Activated T-cell treated with anti-CD3 and anti-CD28 coated beads, Interleukin-2, amount 50 U/mL, for 4 hours (primary cell): ENCODE measurements at places on chromosomes 2 and 18.

DNA sequence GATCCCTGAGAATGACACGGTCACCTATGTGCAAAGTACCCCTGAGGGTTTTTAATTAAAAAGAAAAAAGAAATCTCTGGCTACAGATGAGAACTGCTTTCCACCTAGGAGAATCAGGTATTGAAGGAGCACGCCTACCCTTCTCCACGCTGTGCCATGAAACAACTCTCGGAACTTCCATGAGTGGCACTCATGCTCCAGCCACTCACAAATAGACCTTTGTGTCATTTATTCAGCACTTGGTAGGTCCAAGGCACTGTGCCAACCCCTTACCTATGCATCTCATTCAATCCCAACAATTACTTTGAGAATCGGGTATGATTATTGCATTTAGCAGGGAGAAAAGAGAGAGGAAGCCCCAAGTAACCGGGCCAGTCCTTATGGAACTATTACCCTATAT, 44.9 kb upstream of the TTC39C start:
- DNase-seq = no peak

DNA sequence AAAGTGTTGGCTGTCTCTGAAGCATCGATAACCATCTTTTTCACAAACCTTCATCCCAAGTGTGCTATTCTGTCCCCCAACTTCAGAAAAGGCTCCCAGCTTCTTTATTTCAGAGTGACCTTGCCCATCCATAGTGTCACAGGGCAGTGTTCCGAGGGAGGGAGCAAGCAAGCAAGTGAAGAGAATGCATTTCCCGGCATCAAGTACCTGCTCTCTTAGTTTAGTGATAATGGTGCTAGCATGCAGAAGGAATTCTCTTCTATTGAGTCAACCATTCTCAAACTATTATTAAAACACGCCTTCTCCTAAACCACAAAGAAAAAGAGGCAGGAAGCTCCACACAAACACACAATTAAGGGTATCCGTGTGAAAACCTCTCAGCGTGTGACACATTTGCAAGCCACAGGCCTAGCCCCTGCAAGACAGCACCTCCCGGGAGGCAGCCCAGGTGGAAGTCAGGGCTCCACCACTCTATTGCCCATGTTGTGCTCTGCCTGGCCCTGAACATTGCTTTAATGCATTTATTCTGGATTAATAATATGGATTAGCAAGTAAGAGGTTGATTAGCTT, 504.9 kb downstream of the GALR1 start:
- DNase-seq = no peak

DNA sequence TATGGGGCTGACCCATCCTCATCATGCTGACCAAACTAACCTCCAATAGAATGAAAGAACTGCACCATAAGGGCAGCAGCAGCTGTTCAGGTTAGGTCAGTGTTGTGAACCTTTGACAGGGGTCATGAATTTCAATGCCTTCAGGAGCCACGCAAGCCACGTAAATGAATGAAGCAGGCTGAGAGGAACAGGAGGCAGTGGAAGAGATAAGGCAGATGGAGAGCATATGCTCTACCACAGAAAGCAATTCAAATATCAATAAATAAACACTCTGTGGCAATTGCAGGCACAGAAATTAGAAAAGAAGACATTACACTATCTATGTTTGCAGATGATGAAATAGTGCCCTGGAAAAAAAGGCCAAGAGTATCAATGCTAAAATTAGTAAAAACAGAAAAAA, 56.3 kb downstream of the SCG2 start:
- DNase-seq = no peak

- DNase-seq = no peak
Measured at GRCh38 chr2:164569378-164569777, 51.9 kb downstream of the GRB14 start.

- no peak for DNase-seq
Measured at GRCh38 chr18:13660510-13660909, 65.8 kb downstream of the FAM210A start.

DNA sequence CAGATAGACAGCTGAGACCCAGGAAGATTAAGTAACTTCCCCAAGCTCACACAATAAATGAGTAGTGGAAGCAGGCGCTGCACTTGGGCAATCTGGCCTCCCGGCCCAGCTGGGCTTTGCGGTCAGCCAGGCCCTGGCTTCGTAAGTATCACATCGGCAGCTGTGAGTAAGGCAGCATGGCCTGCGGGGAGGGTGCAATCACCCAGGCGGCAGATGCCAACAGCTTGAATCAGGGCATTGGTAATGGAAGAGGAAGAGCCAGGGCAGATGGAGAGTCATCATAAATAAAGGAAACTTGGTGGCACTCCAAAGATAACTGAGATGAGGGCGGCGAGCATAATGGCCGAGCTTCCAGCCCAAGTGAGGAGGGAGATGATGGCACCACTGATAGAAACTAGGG, 217.9 kb upstream of the PID1 start:
- no peak for DNase-seq

- DNase-seq = no peak
Measured at GRCh38 chr2:109563288-109563687, 50.5 kb downstream of the SEPTIN10 start.

DNA sequence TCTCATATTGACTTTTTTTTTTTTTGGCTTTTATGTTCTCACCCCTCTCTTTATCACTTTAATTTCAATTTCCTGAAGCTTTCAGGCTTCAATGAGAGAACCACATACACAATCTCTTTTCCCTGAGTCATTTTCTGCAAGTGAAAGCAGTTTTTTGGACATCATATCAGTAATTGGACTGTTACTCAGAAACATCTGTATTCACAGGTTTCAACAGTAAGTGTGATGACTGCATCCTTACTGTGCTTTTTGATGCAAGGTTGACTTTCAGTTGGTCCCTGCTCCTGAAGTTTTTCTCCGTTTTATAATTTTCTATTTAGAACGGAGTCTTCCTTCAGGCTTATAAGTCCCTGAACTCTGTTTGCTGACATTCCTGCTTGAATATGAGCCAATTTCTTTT, 70.5 kb upstream of the CCBE1 start:
- no peak for DNase-seq

DNA sequence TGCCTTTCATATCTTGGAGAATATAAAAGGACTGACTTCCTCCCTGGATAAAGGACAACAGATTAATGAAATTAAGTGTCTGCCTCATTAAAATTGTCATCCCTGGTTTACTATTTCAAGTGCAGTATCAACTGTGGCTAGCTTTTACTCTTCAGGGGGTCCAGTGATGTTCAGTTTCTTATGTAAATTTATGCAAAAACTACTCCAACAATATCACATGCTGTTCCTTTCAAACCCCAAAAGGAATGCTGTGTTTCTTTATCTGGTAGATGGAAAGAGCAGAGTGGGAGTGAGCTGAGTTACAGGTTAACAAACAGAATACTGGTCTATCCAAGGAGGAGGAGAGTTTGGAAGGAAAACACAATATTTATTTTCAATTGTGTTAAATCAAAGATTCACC, 283.7 kb upstream of the VWC2L start:
- DNase-seq = no peak

- DNase-seq = no peak
Measured at GRCh38 chr18:26637983-26638382, 89.6 kb upstream of the KCTD1 start.

- no peak for DNase-seq
Measured at GRCh38 chr2:236745420-236746210, 176.0 kb downstream of the ACKR3 start.

- no peak for DNase-seq
Measured at GRCh38 chr2:207920321-207920720, 105.0 kb downstream of the PLEKHM3 start.

- no peak for DNase-seq
Measured at GRCh38 chr2:151891566-151892194, 63.5 kb upstream of the ARL5A start.

GRCh38 chr18:21629089-21629832, 17.1 kb downstream of the SNRPD1 start:
- no peak for DNase-seq

- no peak for DNase-seq
Measured at GRCh38 chr2:113901943-113902342, 12.1 kb downstream of the ACTR3 start.

DNA sequence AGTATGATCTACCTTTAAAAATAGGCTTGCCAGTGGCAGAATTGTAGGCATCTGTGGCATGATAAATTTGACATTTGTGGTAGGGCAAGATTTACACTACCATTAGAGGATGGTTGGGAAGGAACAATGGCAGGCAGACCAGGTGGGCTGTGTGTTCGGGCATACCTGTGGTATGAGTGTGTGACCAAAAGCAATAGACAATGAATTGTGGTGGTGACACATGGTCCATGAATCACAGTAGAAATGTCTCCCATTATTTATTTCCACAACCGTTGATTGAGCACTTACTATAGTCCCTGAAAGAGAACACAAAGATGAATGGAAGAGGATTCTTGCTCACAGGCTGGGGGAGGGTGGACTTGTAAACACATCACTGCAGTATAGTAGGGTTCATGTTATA, 29.9 kb upstream of the RUFY4 start:
- DNase-seq = no peak

DNA sequence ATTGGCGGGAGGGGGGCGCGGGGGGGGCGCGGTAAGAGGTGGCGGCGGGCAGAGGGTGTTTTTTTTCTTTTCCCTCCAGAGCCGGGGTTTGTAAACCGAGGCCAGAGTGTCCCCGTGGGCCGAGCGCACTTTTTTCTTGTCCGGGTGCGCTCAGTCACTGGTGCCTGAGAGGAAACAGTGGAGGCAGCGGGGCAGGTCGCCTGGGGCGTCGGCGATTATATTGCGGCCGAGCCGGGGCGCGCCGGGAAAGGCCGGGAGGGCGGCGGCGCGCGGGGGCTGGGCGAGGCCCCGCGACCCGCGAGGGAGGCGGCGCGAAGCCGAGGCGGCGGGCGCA, 275 bp downstream of the HOXD8 start:
- DNase-seq = no peak

GRCh38 chr18:45503990-45504389, 111.3 kb upstream of the SLC14A2 start:
- no peak for DNase-seq

DNA sequence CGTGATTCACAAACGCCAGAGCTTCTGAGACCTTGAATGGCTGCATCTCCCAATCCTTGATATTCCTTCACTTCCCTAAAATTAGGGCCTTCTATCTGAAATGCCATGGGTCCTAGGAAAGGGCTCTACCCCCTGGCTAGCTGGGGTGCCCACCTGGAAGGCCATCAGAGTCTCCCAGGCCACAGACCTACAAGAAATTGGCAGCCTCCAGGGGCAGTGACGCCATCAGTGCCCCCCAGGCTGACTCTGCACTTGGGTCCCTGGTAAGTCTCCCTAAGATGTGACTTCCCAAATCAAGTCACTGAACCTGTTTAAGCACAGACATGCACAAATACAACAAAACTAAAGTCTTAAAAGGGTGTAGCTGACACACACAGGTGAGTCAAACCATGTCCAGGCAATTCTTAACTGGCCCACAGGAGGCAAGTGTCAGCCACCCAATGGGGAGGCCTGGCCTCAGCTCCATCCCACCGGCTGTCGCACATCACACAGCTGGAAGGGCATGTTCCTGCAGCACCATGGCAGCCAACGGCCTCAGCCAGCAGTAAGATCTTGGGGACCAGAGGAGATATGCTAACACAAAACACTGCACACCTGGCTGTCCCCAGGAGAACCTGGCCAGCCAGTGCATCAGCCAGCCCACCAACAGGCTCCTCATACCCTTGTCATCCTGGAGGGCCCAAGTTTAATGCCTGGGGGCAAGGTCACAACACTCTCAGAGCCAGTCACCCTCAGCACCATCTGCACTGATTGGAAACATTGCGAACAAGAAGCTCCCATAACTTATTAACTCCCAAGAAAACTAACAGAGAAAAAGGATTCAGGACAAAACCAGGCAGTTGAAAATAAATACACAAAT, 5.2 kb downstream of the PARD6G start:
- no peak for DNase-seq

DNA sequence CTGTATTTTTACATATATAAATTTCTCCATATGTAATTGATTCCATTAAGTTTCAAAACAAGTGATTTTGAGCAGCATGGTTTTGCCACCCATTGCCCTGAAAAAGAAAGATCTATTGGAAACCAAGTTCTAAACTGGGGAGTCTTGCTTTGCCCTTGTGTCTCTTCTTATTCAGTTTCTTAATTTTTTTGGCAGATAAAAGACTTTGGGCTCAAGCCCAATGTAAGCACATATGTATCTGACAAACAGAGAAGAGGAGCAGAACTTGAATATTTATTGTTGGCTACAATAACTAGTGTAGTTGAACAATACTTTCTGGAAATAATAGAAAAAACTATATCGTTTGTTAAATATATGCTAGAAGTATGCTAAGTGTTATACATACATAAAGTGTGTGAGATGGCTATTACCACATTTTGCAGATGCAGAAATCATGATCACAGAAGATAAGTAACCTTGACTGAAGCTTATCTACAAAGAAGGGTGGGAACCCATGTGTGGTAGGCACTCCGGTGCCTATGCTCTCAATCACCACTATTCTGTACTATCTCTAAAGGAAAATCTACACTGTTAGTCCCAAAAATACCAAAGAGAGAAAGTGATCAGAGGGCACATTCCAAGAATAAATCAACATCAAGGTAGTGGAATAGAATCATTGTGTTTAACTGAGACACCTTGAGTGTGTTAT, 109.1 kb downstream of the PLA2R1 start:
- DNase-seq = no peak

- no peak for DNase-seq
Measured at GRCh38 chr18:305003-305501, 37.2 kb upstream of the THOC1 start.

GRCh38 chr2:68762665-68763064, 28.1 kb downstream of the ARHGAP25 start:
- DNase-seq = no peak

- DNase-seq = no peak
Measured at GRCh38 chr2:179177694-179178093, 86.9 kb downstream of the SESTD1 start.

- no peak for DNase-seq
Measured at GRCh38 chr2:200171731-200172482, 134.6 kb upstream of the SPATS2L start.

GRCh38 chr2:221786297-221786926, 214.3 kb upstream of the EPHA4 start:
- DNase-seq = no peak

DNA sequence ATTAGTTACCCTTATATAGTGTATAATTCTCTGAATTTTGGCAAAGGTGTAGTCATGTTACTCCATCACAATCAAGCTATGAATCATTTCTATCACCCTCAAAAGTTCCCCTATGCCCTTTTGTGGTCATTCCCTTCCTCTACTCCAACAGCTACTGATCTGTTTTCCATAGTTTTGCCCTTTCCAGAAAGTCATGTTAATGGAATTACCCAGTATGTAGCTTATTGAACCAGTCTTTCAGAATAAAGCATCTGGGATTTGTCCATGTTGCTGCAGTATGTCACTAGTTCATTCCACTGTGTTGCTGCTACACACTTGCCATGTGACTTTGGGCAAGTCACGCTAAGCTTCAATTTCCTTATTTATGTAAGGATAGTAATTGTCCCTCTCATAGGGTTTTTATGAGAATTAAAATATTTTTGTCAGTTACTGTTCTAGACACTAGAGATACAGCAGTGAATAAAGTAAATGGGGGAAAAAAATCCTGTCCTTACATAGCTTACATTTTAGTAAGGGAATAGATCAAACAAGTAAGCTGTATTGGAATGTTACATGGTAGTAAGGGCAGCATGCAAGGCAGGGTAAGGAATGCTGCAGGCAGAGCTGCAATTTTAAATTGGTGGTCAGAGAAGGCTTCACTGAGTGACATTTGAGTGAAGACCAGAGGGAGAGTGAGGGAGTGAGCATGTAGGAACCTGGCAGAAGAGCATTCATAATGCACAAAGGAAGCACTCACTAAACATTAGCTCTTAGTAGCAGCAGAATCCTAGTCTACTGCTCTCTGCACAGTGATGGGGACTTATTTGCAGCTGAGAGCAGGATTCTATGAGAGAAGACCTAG, 80.3 kb upstream of the TSPYL6 start:
- DNase-seq = no peak
